Neural progenitor cell (in vitro differentiated cells): ENCODE measurements at places on chromosomes 1 and 21. TPM values are rescaled to one million over a fixed set of nuclear protein-coding genes. Genes with fewer than 3 reads are reported as not detected.

- DNase-seq = no peak
These were observed 55.2 kb downstream of the BRWD1 start for GRCh38 chr21:39258207-39258606.

The S100A3 gene
- total RNA-seq = not detected in 2 replicates

The PCNT gene
- total RNA-seq = 32.3 and 42.0 TPM in 2 replicates

DNA sequence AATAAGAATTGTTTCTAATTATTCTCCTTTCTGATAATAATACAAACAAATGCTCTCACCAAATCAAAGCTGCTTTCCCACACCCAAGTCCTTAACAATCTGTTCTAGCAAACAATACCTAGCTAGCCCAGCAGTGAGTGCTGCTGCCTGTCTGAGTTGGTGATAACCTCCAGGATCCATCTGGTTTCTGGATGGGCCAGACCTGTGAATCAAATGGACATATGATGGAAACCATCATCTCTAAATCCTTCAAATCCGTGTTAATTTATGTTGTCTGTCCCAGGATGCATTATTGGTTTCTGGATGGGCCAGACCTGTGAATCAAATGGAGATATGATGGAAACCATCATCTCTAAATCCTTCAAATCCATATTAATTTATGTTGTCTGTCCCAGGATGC, 1230.0 kb downstream of the AMY1C start:
- DNase-seq = no peak

GRCh38 chr1:18575620-18576019, 55.0 kb upstream of the PAX7 start:
- peak; percentile 90 for DNase-seq

DNA sequence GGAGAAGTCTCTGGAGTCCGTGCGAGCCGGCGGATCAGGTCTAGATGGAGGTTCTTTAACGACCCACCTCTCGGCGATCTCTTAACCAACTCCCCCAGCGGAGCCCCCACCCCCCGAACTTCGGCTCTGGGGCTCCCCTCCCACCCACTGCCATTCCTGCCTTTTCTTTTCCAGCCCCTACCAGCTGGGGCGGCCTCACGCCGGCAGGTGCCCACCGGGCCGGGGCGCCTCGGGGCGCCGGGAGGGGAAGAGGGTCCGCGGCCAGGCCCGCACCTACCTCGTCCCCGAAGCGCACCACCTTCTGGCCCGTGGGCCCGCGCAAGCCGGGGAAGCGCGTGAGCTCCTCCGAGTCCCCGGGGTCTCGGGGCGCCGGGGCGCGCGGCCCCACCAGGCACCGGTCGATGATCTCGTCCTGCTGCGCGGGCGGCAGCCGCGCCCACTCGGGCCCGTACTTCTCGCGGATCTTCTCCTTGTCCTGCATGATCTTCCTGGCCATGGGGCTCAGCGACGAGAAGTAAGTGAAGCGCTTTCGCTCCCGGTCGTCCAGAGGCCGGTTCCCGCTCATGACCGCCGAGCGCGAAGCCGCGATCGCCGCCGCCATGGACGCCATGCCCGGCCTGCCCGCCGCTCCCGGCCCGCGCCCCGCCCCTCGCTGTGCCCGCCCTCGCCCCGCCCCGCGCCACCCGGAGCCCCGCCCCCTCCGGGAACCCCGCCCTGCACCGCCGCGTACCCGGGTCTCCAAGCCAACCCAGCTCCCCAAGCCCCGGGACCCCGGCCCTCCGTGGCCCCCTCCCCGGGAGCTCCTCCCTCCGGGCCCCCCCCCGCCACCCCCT, at the start of gene C1orf198:
Gene C1orf198, minus strand, starts transcription at position 619 of the 833 bp plus-strand sequence. Its CDS starts 9 bp downstream, at position 610.
- DNase-seq = peak; percentile 87

- DNase-seq = no peak
These were observed 67.3 kb upstream of the MAP10 start for GRCh38 chr1:232737917-232738316.

- DNase-seq = no peak
These were observed 9.0 kb downstream of the TMEM200B start for GRCh38 chr1:29114654-29115053.

DNA sequence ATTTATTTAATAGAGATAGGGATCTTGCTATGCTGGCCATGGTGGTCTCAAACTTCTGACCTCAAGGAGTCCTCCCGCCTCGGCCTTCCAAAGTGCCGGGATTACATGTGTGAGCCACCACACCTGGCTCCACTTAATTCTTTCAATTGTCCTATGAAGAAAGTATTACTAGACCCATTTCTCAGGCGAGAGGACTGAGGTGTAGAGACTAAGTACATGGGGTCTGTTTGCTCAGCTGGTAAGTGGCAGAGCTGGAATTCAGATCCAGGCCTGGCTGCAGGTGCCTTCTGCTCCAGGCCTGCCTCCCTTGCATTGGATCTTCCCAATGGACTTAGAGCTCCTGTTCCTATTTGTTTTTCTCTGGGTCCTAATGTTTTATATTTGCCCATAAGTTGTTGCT, 55.5 kb downstream of the HTR6 start:
- DNase-seq = no peak

The MX2 gene
- 2.2 and 3.3 TPM in 2 replicates for total RNA-seq

The FNDC10 gene
- 2.5 and 7.8 TPM in 2 replicates for total RNA-seq

GRCh38 chr21:46560568-46561444, 44.1 kb downstream of the S100B start:
- no peak for DNase-seq

The LYPD8 gene
- total RNA-seq = not detected in 2 replicates
